CD4-positive, alpha-beta T cell (primary cell): ENCODE measurements at places on chromosomes 11 and 22. TPM values are rescaled to one million over a fixed set of nuclear protein-coding genes. Genes with fewer than 3 reads are reported as not detected.

Gene MS4A6E
- total RNA-seq: not detected

Gene MOGAT2
- not detected for total RNA-seq

Gene OR8D1
- not detected for total RNA-seq

Gene FGF19
- not detected for total RNA-seq

DNA sequence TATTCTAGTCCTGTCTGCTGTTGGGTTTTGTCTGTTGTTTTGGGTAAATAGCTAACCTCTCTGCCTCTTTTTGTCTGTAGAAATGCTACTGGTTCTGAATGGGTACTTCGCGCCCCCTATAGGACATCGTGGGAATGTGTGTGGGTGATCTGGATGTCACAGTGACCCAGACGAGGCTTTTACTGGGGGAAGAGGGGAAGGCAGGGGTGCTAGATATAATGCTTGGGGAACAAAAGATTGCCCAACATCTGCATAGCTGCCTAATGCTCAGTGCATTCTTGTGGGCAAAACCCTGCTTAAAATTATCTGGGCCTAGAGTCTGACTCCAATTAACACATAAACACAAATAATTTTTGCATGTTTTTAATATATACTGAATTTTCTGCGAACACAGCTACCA, 57.7 kb downstream of the BMAL1 start:
- no peak overlapping the region for H3K4me3 ChIP-seq
- H3K4me1 ChIP-seq: peaks cover 68% of the 10 kb centered on the region
- no peak overlapping the region for H3K27ac ChIP-seq
- no peaks in the 10 kb centered on the region for H3K36me3 ChIP-seq

- DNase-seq: no peak
- H3K27ac ChIP-seq: no peak overlapping the region
- H3K4me1 ChIP-seq: no peaks in the 10 kb centered on the region
- H3K27me3 ChIP-seq: no peaks in the 10 kb centered on the region
- no peaks in the 10 kb centered on the region for H3K36me3 ChIP-seq
Observed at GRCh38 chr11:103773059-103773458, 263.4 kb upstream of the DDI1 start.

GRCh38 chr11:115497303-115497702, 6.9 kb downstream of the CADM1 start:
- H3K36me3 ChIP-seq: no peaks in the 10 kb centered on the region
- H3K4me1 ChIP-seq: peaks cover 8% of the 10 kb centered on the region
- no peak overlapping the region for H3K27ac ChIP-seq

- no peak for DNase-seq
- H3K36me3 ChIP-seq: no peaks in the 10 kb centered on the region
- no peaks in the 10 kb centered on the region for H3K27me3 ChIP-seq
- no peaks in the 10 kb centered on the region for H3K4me1 ChIP-seq
- no peak overlapping the region for H3K4me3 ChIP-seq
Observed at GRCh38 chr11:75969626-75970308, 154.8 kb downstream of the UVRAG start.

- no peak for DNase-seq
- H3K4me1 ChIP-seq: no peaks in the 10 kb centered on the region
- H3K4me3 ChIP-seq: no peak overlapping the region
Observed at GRCh38 chr11:33861941-33862589, 29.8 kb downstream of the LMO2 start.

- H3K27me3 ChIP-seq: peaks cover 85% of the 10 kb centered on the region
- H3K27ac ChIP-seq: no peak overlapping the region
- peaks cover 12% of the 10 kb centered on the region for H3K4me1 ChIP-seq
Observed at GRCh38 chr11:12674571-12674935, 332 bp downstream of the TEAD1 start.
